CD4-positive, alpha-beta T cell treated with Interleukin-2 at 100 ng/mL for 4 hours (primary cell): ENCODE measurements at places on chromosomes 11 and 22.

DNA sequence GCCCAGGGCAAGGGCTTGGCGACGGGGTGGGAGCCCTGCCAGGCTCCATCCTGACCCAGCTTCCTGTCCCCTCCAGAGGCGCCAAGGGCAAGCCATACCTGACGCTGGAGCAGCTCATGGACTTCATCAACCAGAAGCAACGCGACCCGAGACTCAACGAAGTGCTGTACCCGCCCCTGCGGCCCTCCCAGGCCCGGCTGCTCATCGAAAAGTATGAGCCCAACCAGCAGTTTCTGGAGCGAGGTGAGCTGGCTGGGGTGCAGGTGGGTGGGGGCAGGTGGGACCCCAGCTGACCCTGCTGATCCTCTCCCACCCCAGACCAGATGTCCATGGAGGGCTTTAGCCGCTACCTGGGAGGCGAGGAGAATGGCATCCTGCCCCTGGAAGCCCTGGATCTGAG lies 5.0 kb downstream of the PLCB3 start:
- DNase-seq, result no peak

DNA sequence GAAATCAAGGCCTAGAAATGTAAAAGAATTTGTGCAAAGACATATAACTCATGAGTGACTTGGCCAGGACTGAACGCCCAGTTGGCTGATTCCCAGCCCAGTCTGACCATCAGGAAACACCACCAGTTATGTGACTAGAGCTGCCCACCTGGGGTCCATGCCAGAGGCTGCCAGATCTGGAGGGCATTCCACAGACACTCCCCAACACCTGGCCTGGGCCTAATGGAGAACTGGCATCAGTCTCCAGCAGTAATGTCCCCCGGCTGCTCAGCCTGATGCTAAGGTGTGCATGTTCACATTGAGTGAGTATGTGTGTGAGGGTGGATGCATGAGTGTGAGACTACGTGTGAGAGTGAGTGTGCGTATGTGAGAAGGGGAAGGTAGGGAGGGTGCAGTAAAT lies 15.7 kb downstream of the PLAAT3 start:
- no peak for DNase-seq

GRCh38 chr11:113484223-113484622 lies 9.0 kb upstream of the DRD2 start:
- no peak for DNase-seq

DNA sequence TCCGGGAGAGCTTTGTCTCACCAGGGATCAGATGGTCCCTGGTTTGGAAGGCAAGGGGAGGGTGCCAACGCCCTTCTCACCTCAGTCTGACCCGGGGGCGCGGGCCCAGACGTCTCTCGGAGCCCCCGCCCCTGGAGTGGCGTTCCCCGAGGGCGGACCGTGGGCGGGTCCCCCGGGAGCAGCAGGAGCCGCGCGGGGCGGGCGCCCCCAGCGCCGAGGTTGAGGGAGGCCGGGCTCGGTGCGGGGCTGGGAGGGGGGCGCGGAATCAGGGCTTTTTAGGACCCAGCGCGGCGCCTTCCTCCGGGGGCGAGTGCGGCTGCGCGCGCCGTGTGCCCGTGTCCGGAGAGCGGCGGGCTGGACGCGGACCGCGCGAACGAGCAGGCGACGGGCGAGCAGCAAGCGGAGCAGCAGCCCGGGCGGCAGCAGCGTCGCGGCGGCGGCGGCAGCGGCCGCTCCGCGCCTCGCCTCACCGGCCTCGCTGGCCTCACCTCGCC lies at the start of gene KCNC1:
Gene KCNC1, plus strand, starts transcription at position 364 of the 494 bp plus-strand sequence. CDS start 1,222 bp downstream, outside the sequence.
- no peak for DNase-seq

DNA sequence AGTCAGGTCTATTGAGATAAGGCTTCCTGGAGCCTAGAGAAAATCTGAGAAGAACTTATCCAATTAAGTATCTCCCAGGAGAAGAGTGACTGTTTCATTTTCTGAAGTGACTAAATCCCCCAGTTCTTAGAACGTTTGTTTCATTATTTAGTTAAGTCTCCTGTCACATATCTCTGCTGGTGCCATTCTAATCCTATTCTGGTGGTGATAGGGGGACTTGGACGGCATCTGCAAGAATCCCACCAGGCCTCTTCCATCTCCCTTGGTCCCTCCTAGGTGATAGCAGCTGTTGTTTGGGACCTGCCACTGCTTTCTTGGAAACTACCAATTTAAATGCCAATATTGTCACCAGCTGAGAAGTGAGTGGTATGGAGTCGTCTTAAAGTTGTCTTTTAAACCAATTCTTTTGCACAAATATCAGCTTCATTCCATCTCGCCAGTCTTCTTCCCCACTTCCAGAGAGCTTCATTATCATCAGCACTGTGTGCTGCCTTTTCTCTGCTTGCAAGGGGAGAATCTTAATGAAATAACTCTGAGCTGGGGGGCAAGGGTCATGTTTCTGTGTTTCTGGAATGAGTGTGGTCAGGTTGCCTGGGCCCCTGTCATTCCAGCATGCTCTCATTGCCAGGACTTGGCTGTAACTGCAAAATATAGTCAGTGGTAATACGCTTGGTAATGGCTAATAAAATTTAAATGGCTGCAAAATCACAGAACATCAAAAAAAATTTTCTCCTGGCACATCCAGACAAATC lies 104.8 kb downstream of the LDLRAD3 start:
- DNase-seq, result no peak

DNA sequence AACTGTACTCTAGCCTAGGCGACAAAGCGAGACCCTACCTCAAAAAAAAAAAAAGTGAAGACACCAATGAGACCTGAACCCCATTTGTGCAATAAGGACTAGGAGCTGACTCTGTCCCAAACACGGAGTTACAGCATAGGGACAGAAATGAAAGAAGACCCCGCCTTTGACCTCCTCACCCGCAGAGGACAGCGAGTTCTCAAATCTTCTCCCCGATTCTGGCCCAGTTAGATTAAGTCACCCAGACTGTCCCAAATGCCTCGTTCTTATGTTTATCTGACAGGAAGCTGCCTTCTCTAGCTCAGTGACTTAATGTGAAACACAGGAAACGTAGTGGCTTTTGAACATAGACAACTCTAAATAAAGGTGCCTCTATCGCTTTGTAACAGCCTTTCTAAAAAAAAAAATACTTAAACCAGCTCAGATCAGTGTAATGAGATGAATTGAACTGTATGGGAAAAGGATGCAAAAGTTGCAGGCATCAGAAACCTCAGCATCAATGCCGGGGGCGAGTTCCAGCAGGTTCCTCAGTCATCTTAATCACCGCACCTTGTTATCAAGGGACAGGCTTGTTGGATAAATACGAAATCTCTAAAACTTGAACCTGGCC lies 10.6 kb downstream of the MYH9 start:
- peak; percentile 79 for DNase-seq

- DNase-seq, result no peak
These were observed at the start of gene BAIAP2L2 for GRCh38 chr22:38110008-38110862. Gene BAIAP2L2 (minus strand): TSS chr22:38110684. CDS start chr22:38110525, 159 bp downstream.

DNA sequence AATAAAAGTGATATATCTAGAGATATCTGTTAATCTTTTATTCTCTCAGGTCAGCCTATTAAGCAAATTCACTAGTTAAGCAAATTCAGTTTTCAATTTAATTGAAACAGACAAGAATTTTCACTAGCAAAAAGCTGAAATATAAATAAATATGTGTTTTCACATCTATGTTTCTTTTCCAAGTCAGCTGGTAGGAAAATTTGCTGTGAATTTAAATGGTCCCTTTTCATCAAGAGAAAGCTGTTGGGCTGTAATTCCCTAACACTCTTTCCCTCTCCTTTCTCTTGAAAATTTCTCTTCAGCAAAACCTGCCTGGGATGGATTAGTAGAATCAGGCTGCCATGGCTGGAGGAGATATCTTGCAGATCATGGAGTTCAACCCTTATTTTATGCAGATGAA lies 46.9 kb upstream of the BARX2 start:
- DNase-seq, result no peak

DNA sequence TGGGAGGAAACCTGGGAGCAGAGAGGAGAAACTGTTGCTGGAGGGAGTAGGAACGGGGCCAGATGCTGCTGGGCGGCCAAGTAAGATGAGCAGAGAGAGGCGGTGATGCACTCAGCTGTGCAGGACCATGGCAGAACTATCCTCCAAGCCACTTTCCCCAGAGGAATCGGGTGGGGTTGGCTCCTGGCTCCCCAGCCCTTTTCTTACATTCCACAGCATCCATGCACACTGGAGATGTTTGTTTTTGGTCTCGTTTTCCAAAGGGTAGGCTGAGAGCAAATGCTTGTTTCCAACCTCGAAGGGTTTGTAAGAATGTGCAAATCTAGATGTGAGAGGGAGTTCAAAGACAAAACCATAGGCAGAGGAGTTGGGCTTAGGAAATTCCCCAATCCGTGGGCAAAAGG lies 73.2 kb downstream of the DBX1 start:
- DNase-seq, result no peak

GRCh38 chr11:129208863-129209262 lies 16.7 kb upstream of the ARHGAP32 start:
- DNase-seq, result no peak

DNA sequence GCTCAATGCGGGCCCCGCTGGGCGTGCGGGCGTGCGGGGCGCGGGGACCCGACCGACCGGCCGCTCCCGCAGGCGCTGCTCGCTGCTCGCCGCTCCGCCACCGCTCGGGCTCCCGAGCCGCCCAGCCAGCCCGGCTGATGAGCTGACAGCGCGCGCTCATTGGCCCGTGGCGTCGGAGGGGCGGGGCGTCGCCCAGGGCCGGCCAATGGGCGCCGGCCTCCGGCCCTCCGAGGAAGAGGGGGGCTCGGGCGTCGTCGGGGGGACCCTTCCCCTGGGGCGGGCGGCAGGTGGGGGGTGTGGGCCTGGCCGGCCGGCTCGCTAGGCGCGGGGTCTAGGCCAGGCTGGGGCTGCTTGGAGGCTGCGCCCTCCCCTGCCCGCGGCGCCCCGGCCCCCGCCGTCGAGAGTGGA lies at the start of gene SCUBE1:
Gene SCUBE1, minus strand, starts transcription at position 111 of the 408 bp plus-strand sequence. CDS start 111 bp downstream, outside the sequence.
- DNase-seq, result peak; percentile 47

GRCh38 chr11:131534611-131535010 lies 164.2 kb downstream of the NTM start:
- DNase-seq, result no peak

GRCh38 chr11:66904055-66904454 lies 47.2 kb downstream of the LRFN4 start:
- no peak for DNase-seq

DNA sequence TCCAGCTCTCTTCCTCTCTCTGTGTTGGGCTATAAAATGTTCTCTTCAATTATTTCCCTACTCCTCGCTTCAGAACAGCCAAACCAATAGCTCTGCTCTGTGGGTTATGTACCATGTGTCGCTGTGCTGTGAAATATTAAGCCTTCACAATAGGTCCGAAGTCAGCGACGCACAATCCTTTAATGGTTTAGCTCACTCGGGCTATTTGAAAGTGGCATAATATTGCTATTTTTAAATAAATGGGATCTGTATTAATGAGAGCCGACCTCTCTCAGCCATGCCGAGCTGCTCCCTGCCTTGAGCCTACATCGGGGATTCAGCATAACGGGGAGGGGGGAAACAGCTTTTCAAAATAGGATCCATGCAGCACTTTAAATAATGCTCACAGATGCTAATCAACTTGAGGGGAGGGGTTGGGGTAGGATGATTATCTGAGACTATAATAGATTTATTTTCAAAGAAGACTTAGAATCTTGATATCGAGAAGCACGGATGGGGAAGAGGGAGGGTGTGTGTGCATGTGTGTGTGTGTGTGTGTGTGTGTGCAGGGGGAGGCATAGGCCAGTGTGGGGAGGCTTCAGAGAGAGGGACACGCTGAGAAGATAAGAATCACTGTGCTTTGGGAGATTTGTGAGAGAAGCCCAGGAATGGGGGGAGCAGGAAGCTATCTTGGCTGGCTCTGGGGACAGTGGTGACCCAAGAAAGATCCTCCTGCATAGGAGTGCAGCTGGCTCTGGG lies 271.5 kb downstream of the NXPE2 start:
- DNase-seq, result no peak
